ENCODE measurements at places on chromosomes 3 and 15.

DNA sequence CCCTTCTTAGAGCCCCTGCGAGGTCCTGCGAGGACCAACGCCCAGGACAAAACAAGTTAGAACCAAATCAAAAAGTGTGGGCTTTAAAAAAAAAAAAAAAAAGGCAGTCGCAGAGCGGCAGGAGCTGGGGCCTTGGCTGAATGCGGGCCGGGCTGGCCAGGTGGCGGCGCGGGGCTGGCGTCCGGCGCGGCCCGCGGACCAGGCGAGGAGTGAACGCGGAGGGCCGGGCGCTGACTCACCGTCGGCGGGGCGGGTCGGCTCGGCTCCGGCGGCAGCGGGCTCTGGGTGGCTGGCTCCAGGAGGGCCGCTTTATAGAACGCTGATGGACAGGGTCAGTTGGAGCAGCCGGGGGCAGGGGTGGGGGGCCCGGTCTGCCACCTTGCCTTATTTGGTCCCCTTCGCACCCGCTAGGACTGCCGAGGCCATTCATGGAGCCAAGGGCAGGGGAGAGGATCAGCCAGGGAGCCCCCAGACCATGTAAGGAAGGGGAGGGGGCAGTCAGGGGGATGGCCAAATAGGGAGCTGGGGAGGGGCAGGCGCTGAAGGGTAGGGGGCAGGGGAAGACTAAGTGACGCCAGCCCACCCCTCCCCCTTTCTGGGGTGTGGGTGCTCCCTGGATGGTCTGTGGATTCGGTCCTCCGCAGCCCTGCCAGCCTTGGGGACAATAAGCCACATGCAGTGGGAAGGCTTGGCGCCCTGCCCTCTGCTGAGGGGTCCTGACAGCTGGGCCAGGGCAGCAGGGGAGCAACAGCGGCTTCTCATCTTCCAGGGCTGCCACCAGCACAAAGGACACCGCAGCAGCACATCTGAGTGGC is at the start of gene ACTC1:
Gene ACTC1, minus strand, starts transcription at position 283 of the 815 bp plus-strand sequence. CDS start 741 bp downstream, outside the sequence.
- no peak for DNase-seq

GRCh38 chr3:53665608-53666425 is 171.4 kb downstream of the CACNA1D start:
- DNase-seq = no peak

- no peak for DNase-seq
Observed at GRCh38 chr3:175392653-175393052, 533.5 kb downstream of the NAALADL2 start.

DNA sequence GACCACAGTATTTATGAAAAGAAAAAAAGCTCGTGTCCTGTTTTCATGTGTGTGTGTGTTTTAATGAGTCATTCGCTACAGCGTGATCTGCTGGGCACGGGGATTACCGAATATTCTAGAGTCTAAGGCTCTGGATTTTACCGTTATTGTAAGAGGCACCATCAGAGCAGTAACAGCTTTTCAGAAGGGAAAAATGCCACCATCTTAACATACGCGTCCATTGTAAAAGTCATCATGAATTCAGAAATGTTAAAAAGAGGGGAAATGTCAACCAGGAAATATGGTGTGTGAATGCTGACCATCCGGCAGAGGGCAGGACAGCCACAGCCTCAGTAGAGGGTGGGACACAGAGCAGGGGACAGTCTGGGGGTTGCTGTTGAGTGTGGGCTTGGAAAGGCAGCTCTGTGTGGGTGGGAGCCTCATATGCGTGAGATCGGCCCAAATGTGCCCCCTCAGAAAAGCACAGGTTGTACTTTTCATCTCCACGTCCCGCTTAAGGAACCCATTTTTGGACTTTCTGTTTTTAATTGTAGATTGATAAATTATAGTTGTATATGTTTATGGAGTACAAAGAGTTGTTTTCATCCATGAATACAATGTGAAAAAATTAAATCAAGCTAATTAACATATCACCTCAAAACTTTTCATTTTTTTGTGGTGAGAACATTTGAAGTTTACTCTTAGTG is 69.6 kb downstream of the ASB7 start:
- DNase-seq = no peak

- DNase-seq = no peak
Observed at GRCh38 chr15:73538563-73539211, 94.5 kb downstream of the NPTN start.
